Stimulated activated CD4-positive, alpha-beta T cell treated with anti-CD3 and anti-CD28 coated beads, Interleukin-1b, Interleukin-23, amount 100 ng/mL, for 1 hour (primary cell): ENCODE measurements at places on chromosomes 12 and 14.

- no peak for DNase-seq
These were observed 329.2 kb upstream of the LRFN5 start for GRCh38 chr14:41277450-41277849.

GRCh38 chr14:51260225-51260624 is 20.2 kb downstream of the TMX1 start:
- no peak for DNase-seq

DNA sequence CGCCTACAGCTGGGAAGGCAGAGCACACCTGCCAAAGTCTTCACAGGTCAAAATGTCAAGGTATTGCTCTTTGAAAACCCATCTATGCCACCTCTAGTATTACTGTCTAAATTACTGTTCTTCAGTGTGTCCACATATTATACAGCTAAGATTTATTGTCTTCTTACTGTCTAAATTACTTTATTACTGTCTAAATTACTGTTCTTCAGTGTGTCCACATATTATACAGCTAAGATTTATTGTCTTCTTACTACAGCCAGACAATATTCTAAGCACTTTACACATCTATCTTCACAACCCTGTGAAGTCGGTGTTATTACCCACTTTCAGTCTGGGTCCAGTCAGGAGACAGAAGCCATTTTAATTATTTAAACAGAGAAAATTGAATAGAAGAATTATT is 173.9 kb downstream of the MYRFL start:
- no peak for DNase-seq

GRCh38 chr14:73260574-73260973 is 23.3 kb downstream of the PAPLN start:
- no peak for DNase-seq

DNA sequence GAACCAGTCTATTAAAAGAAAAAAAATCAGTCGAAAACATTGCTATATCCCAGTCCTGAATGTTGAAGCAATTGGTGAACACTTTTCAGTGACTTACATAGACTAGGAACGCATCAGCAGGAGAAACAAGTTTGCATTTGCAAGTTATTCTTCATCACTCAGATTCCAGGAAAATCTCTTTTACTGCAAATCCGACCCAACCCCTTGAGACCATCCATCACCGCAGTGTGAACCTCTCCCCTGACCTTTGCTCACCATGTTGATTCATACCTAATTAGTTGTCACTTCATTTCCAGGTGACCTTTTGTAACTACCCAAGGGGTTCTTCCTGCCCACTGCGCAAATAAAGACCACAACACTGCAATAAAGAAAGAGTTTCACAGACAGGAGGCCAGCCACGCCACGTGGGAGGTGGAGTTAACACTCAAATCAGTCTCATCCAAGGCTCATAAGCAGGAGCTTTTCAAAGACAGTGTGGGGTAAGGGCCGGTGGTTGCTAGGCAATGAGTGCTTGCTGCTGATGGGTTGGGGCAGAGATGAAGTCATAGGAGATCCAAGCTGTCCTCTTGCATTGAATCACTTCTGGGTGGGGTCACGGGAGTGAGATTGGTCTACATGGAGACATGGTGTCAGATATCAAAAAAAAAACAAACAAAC is 241.3 kb upstream of the TMEM132C start:
- no peak for DNase-seq

GRCh38 chr14:68583548-68584280 is 209.2 kb downstream of the ZFP36L1 start:
- DNase-seq: no peak

DNA sequence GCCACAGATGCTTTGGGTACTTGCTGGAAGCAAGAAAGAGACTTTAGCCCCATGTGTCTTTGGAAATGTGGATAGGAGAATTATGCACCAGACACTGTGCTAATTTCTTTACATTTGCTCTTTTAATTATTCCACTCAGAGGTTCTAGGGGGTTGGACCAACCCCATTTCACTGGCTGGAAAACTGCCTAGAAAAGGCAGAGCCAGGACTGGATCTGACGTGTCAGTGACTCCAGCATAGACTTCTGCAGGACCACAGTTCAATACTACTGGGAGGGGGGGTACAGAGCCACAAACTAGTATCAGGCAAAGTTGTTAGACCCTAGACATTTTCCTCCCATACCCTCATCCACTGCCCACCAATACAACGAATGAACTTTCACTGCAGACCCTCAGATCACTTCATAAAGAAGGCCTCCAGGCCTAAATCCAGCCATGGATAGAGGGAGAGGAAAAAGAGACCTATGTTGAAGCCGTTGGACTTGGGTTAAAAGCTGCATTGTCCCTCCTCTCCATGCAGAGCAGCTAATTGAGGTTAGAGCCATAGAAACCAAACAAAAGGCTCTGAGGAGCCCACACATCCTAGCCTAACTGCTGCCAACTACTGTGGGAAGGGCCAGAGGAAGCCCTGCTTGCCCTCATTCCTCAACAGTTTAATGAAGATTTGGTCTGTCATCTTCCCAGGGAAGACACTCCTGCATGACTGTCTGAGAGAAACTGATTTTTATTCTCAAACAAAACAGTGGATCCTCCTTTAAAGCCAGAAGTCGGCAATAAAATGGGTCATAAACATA is 68.7 kb downstream of the STON2 start:
- DNase-seq: no peak

- DNase-seq: no peak
These were observed 23.7 kb downstream of the GSTZ1 start for GRCh38 chr14:77344377-77344996.

GRCh38 chr14:24078146-24078545 is 6.8 kb downstream of the CPNE6 start:
- no peak for DNase-seq

DNA sequence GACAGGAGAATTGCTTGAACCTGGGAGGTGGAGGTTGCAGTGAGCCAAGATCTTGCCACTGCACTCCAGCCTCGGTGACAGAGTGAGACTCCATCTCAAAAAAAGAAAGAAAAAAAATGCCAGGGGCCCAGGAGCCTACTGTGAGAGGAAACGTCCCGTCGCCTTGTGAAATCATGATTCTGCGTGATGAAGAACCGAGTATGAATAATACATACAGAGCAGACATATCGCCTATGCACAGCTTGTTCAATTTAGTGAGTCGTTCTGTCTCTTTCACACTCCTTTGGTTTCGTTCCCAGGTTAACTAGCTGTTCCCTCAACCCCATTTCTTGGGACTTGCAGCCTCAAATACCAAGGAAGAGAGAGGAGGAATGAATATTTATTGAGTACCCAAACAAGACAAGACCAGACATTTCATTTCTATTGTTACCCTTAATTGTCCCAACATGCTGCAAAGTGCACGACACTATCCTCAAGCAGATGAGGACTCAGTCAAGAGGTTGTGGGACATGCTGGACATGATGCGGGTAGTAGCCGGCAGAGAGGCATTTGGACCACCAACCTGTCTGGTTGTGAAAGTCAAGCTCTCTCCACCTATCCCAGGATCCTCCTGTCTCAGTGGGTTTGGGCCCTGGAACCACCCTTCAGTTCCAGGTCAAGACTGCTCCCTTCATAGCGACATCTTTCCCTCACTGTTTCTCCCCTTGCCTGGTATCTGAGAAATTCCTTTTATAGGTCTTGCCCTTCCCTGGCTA is 8.6 kb upstream of the CD27 start:
- no peak for DNase-seq

GRCh38 chr14:93368996-93369712 is 22.2 kb downstream of the COX8C start:
- DNase-seq: no peak

DNA sequence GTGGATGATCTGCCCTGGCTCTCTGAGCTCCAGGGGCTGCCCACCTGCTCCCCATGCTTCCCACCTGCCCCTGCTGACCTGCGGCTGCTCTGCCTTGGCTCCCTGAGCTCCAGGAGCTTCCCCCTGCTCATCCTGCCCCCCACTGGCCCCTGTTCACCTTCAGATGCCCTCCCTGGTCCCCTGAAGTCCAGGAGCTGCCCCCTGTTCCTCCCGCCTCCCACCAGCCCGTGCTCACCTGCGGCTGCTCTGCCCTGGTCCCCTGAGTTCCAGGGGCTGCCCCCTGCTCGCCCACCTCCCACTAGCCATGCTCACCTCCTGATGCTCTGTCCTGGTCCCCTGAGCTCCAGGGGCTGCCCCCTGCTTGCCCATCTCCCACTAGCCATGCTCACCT is 219.7 kb downstream of the TMEM121 start:
- no peak for DNase-seq

- DNase-seq: peak; percentile 32
These were observed 24.8 kb downstream of the BICDL1 start for GRCh38 chr12:120013659-120014380.

DNA sequence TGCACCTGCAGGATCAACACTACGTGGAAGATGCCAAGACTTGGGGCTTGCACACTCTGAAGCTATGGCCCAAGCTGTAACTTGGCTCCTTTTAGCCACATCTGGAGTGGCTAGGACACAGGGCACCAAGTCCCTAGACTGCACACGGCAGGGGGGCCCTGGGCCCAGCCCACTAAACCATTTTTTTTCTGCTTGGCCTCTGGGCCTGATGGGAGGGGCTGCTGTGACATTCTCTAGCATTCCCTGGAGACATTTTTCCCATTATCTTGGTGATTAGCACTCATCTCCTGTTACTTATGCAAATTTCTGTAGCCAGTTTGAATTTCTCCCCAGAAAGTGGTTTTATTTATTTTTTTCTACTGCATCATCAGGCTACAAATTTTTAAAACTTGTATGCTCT is 1080.7 kb downstream of the LRFN5 start:
- DNase-seq: no peak

- DNase-seq: no peak
These were observed 2.6 kb downstream of the NT5DC3 start for GRCh38 chr12:103838254-103838914.

GRCh38 chr14:89432226-89432625 is 15.2 kb upstream of the FOXN3 start:
- no peak for DNase-seq

DNA sequence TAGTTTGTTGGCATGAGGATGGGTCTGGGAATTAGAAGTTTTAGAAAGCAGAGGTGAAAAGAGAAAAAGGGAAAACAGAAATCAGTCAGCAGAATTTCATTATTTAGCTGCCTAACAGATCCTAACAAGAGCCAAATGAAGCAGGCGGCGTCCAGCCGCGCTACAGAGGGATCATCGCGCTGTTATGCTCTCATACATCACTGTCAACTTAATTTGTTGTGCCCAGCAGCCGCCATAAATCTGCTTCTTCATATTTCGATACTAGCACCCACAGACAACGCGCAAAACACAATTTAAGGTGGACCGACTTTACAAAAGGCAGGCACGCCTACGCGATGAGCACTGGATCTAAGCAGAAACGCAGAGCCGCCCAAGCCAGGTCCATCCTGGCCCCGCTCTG is 66.7 kb downstream of the SETD3 start:
- no peak for DNase-seq

- no peak for DNase-seq
These were observed 71.3 kb downstream of the DERA start for GRCh38 chr12:15982471-15982870.

DNA sequence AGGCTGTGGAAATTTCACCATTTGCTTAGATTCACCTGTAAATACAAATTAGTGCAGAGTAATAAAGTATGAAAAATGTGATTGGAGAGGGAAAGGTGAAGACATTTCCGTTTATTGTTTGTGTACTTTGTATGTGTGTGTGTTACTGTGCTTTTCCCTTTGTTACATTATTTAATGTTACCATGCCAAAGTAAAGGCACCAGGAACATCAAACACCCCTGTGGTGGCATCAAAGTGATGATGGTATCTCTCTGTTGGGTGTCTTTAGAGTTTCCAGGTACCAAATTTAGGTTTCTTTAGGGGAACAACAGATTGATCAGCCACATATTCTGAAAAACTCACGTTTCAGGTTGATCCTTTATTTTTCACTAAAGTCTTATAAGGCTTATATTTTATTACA is 189.0 kb upstream of the FBXO33 start:
- no peak for DNase-seq

DNA sequence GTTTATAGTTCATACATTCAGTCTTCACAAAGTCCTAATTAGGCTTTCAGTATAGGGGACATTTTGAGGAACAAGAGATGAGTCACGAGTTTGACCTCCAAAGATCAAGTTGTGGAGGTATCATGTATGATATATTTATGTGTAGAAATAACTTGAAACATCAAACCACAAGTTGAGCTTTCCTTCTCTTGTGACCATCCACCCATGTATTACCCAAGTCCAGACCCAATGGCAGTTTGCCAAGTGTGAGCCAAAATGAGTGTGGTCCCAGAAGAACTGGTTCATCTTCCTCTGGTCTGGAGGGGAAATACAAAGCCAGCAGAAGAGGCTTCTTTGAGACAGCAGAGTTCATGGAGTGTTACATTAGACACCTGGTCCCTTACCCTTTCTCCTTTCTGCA is 104.9 kb downstream of the ATP23 start:
- DNase-seq: no peak

DNA sequence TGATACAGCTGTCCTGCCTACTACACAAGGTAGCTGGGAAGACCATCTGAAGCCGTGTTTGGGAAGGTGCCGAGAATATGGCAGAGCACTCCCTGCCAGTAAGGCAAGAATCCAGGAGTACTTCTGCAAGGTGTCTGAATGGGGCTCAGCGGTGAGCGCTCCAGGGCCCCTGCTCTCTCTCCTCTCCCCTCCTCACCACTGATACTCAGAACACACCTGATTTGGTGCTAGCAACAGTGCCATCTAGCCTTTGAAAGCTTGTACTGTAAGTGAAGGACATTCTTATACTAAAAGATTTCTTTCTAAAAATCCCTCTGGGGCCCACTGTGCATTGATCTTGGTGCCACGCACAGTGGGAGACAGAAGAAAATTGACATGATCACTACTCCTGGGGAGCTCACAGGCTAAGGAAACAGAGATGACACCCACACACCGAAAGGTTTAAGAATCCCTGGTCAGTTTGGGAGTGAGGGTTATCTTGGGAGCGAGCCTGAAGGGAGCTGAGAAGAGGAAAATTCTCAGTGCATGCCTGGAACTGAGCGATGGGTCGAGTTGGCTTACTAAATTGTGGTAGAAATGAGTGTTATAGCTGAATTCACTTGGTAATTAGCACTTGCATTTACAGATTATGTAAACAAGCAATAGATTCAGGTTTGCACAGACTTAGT is 216.9 kb downstream of the NTF3 start:
- DNase-seq: no peak

- DNase-seq: no peak
These were observed 10.2 kb downstream of the OR6S1 start for GRCh38 chr14:20631023-20631879.

- no peak for DNase-seq
These were observed 176.3 kb downstream of the KSR2 start for GRCh38 chr12:117792471-117792870.

DNA sequence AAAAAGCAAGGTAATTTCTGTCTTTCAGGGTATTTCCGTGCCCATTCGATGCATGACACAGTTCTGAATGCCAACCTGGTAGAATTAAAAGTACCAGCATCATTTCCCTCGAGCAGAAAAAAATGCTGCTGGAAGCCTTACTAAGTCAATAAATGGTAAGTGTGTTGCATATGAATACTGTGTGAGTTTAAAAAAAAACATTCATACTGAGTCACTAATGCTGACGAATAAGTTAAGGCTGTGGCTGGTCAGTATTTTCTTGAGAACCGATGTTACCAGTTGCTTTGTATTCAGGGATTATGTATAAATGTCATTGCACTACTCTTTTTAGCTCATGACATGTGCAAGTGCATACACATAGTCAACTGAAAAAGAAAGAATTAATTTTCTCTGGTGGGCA is 710.2 kb downstream of the TRHDE start:
- no peak for DNase-seq
